B cell (primary cell): ENCODE measurements at places on chromosomes 12 and 14. TPM values are rescaled to one million over a fixed set of nuclear protein-coding genes. Genes with fewer than 3 reads are reported as not detected.

GRCh38 chr12:101809208-101809607 is 21.6 kb downstream of the GNPTAB start:
- no peaks in the 10 kb centered on the region for H3K36me3 ChIP-seq
- H3K4me3 ChIP-seq = no peak overlapping the region
- no peak for DNase-seq
- no peak overlapping the region for H3K27ac ChIP-seq
- H3K4me1 ChIP-seq = no peaks in the 10 kb centered on the region

SLC4A8 gene
- polyA plus RNA-seq = 3.1 and 4.2 TPM in 2 replicates

GRCh38 chr12:92573104-92573503 is 129.7 kb upstream of the PLEKHG7 start:
- H3K27ac ChIP-seq = no peak overlapping the region
- peaks cover 19% of the 10 kb centered on the region for H3K4me1 ChIP-seq
- H3K36me3 ChIP-seq = no peaks in the 10 kb centered on the region
- H3K4me3 ChIP-seq = no peak overlapping the region
- H3K27me3 ChIP-seq = no peaks in the 10 kb centered on the region

SRRM4 gene
- polyA plus RNA-seq = not detected in 2 replicates

- DNase-seq = no peak
- no peaks in the 10 kb centered on the region for H3K27me3 ChIP-seq
- H3K4me3 ChIP-seq = no peak overlapping the region
- peaks cover 8% of the 10 kb centered on the region for H3K4me1 ChIP-seq
- no peaks in the 10 kb centered on the region for H3K36me3 ChIP-seq
Measured at GRCh38 chr12:46100551-46101484, 110.4 kb upstream of the SCAF11 start.

DNA sequence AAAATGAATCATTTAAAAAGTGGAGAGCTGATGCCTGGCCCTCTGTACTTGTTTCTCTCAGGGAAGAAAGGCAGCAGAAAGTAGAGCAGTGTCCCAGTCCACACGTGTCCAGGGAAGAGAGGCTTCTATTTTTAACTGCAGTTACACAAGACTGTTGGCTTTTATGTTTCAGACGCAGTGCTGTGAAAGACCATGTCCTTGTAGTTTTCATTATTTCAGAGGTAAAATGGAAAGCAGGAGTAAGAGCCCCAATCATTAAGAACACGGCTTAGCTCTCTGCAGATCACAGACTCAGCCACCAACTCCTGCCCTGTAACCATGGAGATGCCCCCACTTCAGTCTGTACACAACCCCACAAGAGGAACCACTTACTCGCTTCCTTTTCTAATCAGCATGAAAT is 336.3 kb downstream of the DAD1 start:
- no peaks in the 10 kb centered on the region for H3K4me1 ChIP-seq
- H3K36me3 ChIP-seq = no peaks in the 10 kb centered on the region
- H3K27ac ChIP-seq = no peak overlapping the region
- no peak overlapping the region for H3K4me3 ChIP-seq

GRCh38 chr12:68037616-68038255 is 48.5 kb downstream of the IFNG-AS1 start:
- H3K27ac ChIP-seq = no peak overlapping the region
- peaks cover 18% of the 10 kb centered on the region for H3K4me1 ChIP-seq
- no peak for DNase-seq
- H3K4me3 ChIP-seq = no peak overlapping the region

ARL1 gene
- 13.8 and 14.3 TPM in 2 replicates for polyA plus RNA-seq

REM2 gene
- polyA plus RNA-seq = 12.9 and 21.7 TPM in 2 replicates

GRCh38 chr12:70449753-70450341 is 83.8 kb downstream of the KCNMB4 start:
- H3K4me1 ChIP-seq = no peaks in the 10 kb centered on the region
- no peak overlapping the region for H3K27ac ChIP-seq
- no peak for DNase-seq
- no peaks in the 10 kb centered on the region for H3K36me3 ChIP-seq
